Mesenteric fat pad (tissue), 1 donor: ENCODE measurements at places on chromosomes 7 and 10.

- DNase-seq, result no peak
These were observed 325.6 kb downstream of the SORCS3 start for GRCh38 chr10:104966563-104967297.

GRCh38 chr10:17453373-17454091 lies 863 bp downstream of the ST8SIA6 start:
- DNase-seq, result no peak

DNA sequence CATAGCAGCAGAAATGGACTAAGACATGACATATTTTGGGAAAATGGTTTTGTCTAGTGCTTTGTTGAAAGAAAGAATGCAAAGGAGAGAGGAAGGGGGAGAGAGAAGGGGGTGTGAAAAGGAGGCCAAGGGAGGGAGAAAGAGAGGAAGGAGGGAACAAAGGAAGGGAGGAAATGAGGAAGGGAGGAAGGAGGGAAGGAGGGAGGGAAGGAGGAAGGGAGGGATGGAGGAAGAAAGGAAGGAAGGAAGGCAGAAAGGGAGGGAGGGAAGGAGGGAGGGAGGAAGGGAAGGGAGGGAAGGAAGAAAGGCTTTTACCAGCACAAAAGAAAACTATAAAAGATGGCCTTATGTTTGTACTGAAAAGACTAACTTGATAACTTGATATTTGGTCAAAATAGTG lies 65.1 kb upstream of the ST8SIA6 start:
- DNase-seq, result no peak

GRCh38 chr7:92725161-92725925 lies 111.0 kb downstream of the CDK6 start:
- DNase-seq, result no peak

- no peak for DNase-seq
These were observed 65.6 kb downstream of the UNCX start for GRCh38 chr7:1298051-1298930.

GRCh38 chr10:62653254-62653653 lies 151.3 kb upstream of the ADO start:
- DNase-seq, result no peak

DNA sequence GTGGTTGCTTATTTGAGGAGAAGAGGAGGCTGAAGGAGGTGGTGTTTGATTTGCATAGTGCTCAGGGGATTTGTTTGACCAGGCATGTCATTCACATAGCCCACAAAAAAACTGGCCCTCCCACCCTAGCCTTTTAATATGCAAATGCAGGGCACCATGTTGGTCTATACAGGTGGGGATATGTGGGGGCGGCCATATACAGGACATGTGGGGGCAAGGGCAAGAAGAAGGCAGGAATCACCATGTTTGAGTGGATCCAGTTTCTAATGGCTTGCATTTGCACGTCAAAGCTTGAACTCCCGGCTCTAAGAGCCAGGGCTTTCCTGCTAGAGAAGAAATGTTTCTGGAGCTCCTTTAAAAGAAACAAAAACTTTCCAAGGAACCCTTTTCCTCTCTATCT lies 541.0 kb downstream of the ZWINT start:
- no peak for DNase-seq

DNA sequence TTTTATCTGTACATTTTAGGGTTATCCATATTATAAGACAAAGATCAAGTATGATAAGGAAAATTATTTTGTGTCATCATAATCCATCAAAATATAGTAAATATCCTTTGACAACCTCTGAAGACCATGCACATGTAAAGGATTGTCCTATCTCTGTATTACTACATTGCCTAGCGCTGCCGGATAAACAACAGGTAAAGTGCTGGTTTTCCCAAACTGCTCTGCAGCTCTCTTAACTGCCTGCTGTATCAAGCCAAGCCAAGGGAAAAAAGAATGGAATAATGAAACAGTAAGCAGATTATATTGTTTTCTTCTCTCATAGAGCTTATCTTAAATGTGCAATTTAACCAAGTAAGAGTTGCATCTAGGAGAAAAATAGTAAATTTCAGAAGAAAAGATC lies 70.8 kb downstream of the PTF1A start:
- DNase-seq, result no peak

DNA sequence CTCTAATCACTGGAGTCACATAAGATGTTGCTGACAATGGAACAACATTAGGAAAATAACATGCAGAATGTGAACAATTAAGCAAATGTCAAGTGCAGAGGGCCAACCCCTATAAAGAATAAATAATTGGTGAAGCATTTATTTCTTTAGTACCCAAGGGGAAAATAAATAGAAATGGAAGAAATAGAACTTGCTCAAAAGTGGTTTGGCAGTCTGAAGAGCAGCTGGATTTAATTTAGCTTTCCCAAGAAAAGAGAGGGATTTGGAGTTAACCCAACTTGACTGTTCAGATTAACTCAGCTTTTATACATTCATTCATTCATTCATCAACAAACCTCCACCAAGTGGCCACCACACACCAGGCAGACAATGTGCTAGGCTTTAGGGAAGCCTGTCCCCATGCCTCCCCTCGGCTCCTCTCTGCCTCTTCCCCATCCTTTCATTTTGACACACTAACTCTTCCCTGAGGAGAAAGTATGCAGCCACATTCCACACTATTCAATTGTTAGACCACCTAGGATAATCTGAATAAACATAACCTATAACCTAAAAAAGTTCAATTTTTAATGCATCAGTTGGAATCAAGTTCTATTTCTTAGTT lies 295.5 kb downstream of the AHR start:
- DNase-seq, result no peak

GRCh38 chr7:112550468-112551060 lies 69.8 kb downstream of the LSMEM1 start:
- DNase-seq, result no peak

GRCh38 chr7:6398943-6399342 lies 48.8 kb downstream of the DAGLB start:
- DNase-seq, result no peak

GRCh38 chr10:8581521-8582225 lies 527.2 kb downstream of the GATA3 start:
- no peak for DNase-seq

DNA sequence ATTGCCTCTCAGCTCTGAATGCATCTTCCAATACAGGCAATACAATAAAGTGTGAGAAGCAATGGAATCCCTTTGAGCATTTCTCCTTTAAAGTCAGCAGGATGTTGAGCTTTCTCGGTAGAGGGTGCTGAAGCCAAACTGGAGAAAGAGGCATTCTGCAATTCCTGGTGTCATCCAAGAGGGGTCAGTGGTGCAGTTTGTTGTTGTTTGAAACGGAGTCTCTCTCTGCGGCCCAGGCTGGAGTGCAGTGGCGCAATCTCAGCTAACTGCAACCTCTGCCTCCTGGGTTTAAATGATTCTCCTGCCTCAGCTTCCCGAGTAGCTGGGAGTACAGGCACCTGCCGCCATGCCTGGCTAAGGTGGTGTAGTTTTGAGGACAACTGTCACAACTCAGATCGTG lies 486.5 kb downstream of the CALN1 start:
- no peak for DNase-seq

DNA sequence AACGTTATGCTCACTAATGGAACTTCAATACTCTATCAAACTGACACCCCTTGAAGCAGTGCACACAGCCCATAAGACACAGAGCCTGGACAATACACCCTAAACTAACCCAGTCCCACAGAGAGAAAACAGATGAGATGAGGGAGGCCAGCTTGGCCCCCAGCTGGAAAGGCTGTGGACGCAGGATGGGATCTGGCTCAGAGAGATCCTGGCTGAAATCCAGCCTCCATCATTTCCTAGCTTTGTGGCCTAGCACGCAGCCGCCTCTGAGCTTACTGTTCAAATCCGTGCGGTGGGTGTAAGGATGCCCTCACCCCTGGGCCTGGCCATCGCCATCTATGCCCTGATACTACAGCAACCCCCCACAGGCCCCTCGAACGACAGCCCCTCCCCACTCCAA lies 32.7 kb downstream of the SNX8 start:
- DNase-seq, result no peak

GRCh38 chr10:13518076-13518692 lies 10.6 kb downstream of the BEND7 start:
- no peak for DNase-seq

DNA sequence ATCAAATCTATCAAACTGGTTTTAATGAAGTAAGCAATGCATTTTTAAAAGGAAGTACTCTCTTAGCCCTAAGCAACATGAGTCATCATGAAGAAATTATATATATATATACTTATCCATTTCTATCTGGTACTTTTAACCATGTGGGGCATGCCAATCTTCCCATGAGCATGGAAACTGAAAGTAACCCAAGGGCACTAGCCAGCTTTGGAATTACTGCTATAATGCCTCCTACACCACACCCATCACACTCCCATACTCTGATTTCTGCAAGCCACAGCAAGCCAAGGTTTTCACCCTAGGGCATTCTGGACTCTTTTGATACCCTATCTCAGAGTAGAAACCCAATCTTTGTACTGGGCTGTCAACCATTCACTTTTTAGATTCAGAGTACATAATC lies 204.6 kb downstream of the IMMP2L start:
- no peak for DNase-seq

DNA sequence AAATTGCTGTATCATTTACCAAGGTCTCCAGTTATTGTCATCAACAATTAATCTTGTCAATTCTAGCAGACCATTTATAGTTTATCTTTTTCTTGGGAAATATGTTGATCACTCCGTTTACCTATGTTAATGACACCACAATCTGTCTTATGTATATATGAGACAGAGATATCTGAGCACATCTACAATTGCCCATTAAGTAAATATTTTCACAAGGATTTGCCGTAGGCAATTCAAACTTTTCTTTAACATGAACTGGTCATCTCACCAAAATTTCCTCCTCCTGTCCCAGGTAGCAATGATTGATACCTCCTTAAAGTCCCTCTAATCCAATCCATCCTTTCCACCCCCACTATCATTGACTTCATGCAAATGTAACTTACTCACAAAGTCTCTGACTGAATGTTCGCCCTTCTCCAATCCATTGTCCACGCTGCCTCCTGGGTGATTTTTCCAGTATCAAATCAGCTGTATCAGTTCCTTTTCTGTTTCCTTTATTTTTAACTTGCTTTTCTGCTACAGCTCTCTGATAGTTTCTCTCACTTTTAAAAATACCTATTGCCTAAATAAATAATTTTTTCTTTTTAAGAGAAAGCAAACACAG lies 138.3 kb downstream of the GNAT3 start:
- no peak for DNase-seq

- no peak for DNase-seq
These were observed 11.2 kb downstream of the CAPZA2 start for GRCh38 chr7:116873619-116874018.

GRCh38 chr7:82675396-82675795 lies 231.8 kb upstream of the CACNA2D1 start:
- DNase-seq, result no peak

DNA sequence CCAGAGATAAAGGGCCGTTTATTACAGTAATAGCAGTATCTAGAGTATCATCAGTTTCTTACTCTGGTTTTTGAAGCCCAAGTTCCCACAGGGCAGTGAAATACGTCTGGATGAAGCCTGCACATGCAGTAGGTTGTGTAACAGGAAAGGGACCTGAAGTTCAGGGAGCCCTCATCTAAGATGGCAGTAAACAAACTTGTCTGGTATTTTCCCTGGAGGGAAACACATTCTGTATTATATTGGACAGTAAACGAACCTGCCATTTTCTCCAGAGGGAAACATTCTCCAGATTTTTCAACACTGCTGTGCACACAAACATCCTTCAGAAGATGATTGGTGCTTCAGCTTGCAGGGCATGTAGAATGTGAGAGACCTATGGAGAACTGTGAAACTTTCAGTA lies 189.9 kb downstream of the TFEC start:
- no peak for DNase-seq

- DNase-seq, result no peak
These were observed 51.8 kb upstream of the MRLN start for GRCh38 chr10:59805014-59805413.
